ENCODE measurements at places on chromosomes 6 and 20.

DNA sequence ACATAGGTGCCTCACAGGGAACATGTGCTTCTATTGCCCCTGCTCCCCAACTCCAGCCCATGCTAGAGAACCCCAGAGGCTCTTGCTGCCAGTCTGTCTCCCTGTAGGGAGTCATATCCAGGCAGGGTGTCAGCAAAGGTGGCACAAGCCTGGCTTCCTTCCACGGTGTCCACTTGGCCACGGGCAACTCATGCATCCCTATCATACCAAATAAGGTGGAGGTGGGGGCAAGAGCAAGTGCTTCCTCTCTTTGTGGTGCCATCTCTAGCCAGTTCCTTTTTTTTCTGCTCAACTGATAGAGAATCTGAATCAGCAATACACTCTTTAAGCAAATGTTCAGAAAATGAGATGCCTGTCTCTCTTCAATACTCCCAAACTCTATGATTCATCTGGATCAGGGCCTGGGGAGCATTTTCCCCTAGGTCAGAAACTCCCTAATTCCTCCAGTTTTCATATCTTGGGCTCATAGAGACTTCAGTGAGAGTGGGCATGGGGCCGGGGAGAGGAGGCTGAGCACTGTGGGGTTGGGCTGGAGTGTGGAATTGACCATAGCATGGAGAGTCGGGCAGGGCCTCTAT is 105.1 kb upstream of the GPR6 start:
- no peak for DNase-seq

DNA sequence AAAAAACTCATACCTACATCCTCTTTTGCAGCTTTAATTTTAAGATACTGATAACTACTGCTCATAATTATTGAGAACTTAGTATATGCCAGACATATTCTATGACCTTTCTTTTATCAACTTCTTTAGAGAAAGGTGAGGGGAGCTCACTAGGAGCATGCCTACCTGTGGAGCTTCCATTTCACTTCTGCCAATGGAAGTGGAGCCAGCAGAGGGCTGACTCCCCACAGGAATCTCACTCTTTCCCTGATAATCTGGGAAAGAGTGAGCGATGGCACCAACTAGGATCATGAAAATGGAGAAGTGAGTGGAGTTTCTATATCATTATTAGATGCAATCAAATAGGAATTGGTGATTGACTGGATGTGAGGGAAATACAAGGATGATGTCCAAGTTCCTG is 484.9 kb downstream of the LMBRD1 start:
- DNase-seq: no peak

DNA sequence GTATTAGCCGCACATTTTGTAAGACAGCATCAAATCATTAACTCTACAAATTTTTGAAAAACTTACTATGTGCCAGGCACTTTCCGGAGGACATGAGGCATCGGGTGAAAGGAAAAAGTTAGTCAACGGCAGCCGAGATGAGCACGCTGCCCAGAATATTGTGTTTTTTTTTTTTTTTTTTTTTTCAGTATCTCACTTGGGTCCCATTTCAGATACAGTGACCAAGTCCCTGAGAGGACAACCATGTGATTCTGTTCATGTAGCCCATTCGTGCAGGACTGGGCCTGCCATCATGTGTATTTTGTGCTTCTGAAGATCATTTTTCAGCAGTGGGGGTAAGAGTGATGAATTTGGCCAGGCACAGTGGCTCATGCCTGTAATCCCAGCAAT is 1.3 kb downstream of the SLA2 start:
- no peak for DNase-seq

GRCh38 chr6:33936886-33937285 is 133.1 kb upstream of the MLN start:
- DNase-seq: no peak

- DNase-seq: no peak
Observed at GRCh38 chr6:4942673-4943009, 61.2 kb downstream of the RPP40 start.

GRCh38 chr6:74946961-74947360 is 258.9 kb downstream of the COL12A1 start:
- no peak for DNase-seq

- no peak for DNase-seq
Observed at GRCh38 chr20:51867251-51867650, 64.9 kb upstream of the SALL4 start.

- no peak for DNase-seq
Observed at GRCh38 chr6:41878246-41878645, 16.9 kb downstream of the USP49 start.

GRCh38 chr6:55822005-55822404 is 53.4 kb downstream of the BMP5 start:
- no peak for DNase-seq

- no peak for DNase-seq
Observed at GRCh38 chr6:89758830-89759229, 60.8 kb downstream of the MDN1 start.

GRCh38 chr6:109767961-109768360 is 76.9 kb downstream of the FIG4 start:
- DNase-seq: no peak

DNA sequence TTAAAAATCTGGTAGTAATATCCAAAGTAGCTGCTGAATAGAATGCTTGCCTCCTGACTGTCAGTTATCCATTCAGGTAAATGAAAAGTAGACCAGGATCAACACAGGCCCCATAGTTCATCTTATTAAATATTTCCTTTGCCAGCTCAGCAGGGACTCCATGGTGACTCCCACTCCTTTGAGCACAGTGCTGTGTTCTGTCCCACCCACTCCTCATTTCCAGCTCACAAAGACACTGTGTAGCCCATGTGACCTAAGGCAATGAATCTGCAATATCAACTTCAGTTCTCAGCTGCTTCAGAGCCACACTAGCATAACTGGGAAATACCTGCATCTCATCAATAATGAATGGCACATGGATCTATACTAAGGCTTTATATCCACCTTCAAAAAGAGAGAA is 189.5 kb upstream of the MANEA start:
- no peak for DNase-seq

- DNase-seq: no peak
Observed at GRCh38 chr6:39387785-39388184, 65.3 kb upstream of the KCNK16 start.

GRCh38 chr6:111677249-111677990 is 71.7 kb upstream of the TRAF3IP2 start:
- no peak for DNase-seq

- DNase-seq: no peak
Observed at GRCh38 chr6:28884423-28885131, 39.2 kb downstream of the TRIM27 start.

DNA sequence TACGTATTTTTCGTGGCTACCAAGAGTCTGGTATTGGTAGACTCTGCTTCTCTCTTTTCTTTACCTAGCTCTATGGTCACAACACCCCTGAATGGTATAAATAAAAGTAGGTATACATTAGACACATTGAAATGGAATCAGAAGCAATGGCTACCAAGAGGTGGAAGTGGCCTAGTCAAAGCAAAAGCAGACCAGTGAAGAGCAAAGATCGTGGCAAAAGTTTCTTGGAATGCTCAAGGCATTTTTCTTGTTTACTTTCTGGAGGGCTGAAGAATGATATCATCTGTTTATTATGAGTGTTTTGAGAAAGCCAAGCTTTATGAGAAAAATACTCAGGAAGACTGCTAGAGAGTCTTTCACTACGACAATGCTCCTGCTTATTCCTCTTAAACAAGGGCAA is 28.6 kb upstream of the MOCS1 start:
- no peak for DNase-seq
